Activated CD4-positive, alpha-beta memory T cell treated with anti-CD3 and anti-CD28 coated beads for 36 hours (primary cell): ENCODE measurements at places on chromosomes 5 and 9. TPM values are rescaled to one million over a fixed set of nuclear protein-coding genes. Genes with fewer than 3 reads are reported as not detected.

- no peak overlapping the region for H3K4me3 ChIP-seq
- no peaks in the 10 kb centered on the region for H3K36me3 ChIP-seq
- no peak for DNase-seq
- H3K4me1 ChIP-seq, result no peaks in the 10 kb centered on the region
Measured at GRCh38 chr5:38780945-38781344, 64.9 kb upstream of the OSMR start.

DNA sequence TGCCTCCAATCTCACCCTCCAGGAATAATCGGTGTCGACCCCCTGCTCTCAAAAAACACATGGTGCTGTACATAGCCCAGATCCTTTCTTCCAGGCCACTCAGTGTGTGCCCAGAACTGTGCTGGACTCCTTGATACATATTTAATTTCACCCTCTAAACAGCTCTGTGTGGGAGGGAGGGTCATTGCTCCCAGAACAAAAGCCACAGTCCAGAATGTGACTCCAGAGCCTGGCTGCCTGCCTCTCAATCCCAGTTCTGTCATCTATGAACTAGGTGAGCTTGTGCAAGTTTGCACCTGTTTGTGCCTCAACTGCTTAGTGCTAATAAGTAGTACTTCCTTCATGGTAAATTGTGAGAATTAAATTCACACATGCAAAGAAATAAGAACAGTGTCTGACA lies 93.1 kb downstream of the GABBR2 start:
- H3K27me3 ChIP-seq, result peaks cover 5% of the 10 kb centered on the region
- no peaks in the 10 kb centered on the region for H3K4me1 ChIP-seq
- H3K4me3 ChIP-seq, result no peak overlapping the region

Gene SLC25A48
- total RNA-seq, result not detected

- H3K4me3 ChIP-seq, result no peak overlapping the region
- no peak for DNase-seq
- H3K4me1 ChIP-seq, result peaks cover 30% of the 10 kb centered on the region
Measured at GRCh38 chr5:33854733-33855151, 37.0 kb downstream of the ADAMTS12 start.

- no peak for DNase-seq
- H3K4me3 ChIP-seq, result no peak overlapping the region
- no peak overlapping the region for H3K27ac ChIP-seq
- no peaks in the 10 kb centered on the region for H3K36me3 ChIP-seq
- H3K27me3 ChIP-seq, result no peaks in the 10 kb centered on the region
- no peaks in the 10 kb centered on the region for H3K4me1 ChIP-seq
Measured at GRCh38 chr5:33688066-33688465, 203.7 kb downstream of the ADAMTS12 start.

Gene ANKRD31
- 0.29 TPM for total RNA-seq

DNA sequence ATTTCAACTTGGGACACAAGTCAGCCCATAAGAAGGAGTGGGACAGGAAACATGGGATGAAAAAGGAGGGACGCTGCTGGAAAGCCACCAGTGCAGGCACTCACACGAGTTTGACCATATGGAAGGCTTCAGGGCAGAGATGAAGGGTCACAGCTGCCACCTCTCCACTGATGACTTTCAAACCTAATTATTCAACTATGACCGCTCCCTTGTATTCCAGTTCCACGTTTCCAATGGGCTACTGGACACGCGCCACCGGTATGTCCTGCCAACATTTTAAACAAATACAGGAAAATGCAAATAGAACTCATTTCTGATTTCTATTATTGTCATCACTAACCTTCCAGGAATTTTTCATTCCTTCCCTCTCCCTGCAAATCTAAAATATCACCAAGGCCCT lies 134.7 kb downstream of the SLC1A3 start:
- no peak for DNase-seq
- H3K27ac ChIP-seq, result no peak overlapping the region
- peaks cover 36% of the 10 kb centered on the region for H3K27me3 ChIP-seq
- peaks cover 8% of the 10 kb centered on the region for H3K4me1 ChIP-seq
- no peaks in the 10 kb centered on the region for H3K36me3 ChIP-seq
